ENCODE measurements at places on chromosomes 1 and 21.

GRCh38 chr1:12112711-12113161, 49.6 kb downstream of the TNFRSF8 start:
- no peak for DNase-seq

DNA sequence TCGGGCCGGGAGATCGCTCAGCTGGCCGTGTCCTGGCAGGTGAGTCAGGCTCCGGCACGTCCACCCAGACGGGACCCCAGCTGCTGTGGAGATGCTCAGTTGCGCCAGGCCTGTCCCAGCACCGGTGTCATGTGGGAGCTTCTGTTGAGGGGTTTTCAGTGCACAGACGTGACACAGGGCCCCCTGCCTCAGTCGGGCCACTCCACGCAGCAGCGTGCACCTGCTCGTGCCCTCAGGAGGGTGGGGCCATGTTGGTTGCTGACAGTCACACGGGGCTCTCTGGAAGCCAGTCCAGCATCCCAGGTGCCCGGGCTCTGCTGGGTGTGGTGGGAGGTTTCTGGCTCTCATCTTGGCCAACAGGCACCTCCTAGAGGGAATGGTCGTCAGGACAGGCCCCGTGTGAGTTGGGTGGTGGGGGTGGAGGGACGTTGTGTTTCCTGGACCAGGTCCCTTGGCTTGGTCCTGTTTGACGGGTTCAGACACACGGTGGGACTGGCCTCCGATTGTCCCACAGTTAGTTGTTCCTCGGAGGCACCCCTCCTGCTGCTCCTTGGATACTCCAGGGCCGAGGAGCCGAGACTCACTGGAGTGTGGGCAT, 19.2 kb downstream of the ATAD3B start:
- no peak for DNase-seq

DNA sequence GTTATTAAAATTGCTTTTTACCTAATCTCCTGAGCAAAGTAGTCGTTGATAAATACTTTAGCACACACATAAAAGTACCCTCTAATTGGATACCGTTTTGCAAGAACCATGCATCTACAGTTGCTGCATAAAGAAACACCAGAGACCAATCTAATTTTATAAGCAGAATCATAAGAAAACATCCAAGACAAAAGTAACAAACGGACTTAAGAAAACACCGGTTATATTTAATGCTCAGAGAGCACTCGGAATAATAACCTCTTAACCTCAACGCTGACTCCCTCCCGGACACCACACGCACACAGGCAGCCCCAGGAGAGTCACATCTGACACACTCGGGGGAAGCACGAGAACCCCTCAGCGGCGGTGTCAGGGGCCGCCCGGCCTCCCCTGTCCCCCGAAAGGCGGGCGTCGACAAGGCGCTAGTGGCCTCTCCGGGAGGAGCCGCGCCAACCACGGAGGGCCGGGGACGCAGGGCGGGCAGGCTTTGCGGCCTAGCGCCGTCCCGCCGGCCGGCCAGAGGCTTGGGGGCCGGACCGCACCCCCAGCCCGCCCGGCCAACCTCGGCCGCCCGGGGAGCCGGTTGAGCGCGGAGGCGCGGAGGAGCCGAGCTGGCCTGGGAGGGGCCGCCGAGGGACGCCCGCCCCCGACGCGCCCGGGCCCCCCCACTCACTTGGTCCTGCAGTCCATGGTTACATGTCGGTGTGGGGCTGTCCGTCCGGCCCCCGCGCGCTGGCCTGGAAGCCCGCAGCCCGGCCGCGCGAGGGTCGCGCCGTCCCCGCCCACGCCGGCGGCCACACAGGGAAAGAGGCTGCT, 606 bp downstream of the DENND1B start:
- peak; percentile 20 for DNase-seq

- no peak for DNase-seq
These were observed 102.9 kb downstream of the PTPRC start for GRCh38 chr1:198741744-198742143.

- peak; percentile 52 for DNase-seq
These were observed 45.8 kb upstream of the CRNN start for GRCh38 chr1:152459596-152460528.

DNA sequence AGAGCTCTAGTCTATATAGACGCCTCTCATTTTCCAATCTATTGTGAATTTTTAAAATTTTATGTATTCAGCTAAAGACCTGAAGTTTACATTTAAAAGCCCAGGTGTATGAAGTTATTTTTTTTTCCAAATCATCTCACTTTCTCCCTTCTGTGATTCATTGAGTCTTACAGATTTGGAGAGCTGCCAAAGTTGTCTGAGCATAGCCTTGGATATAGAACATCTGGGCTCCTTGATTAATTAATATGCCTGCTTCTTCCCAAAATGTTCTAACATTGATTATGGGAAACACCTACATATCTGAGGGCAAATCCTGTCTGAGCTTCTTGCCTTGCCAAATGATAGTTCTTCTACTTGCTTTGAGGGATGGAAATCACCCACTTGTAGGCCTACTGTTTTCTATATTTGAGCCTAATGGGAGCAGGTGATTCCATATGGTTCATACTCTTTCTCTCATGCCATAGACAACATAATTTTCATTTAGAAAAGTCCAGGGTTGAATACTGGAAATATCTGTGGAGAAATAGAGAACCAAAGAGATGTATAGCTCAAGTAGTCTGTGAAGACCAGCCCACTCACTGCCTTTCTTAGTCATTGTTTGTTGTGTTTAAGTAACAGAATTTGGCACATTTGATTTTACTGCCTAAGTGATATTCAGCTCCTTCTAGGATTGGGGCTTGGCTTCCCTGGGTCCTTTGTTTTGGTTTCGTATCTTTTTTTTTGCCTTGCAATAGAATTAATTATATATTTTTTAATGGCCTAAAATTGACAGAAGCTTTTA, 46.2 kb downstream of the MACF1 start:
- no peak for DNase-seq

- DNase-seq, result no peak
These were observed 234.1 kb upstream of the POGK start for GRCh38 chr1:166605137-166605536.

- no peak for DNase-seq
These were observed 91.5 kb downstream of the SIPA1L2 start for GRCh38 chr1:232538224-232538942.

- no peak for DNase-seq
These were observed 239.9 kb downstream of the HHAT start for GRCh38 chr1:210568631-210569030.

- DNase-seq, result no peak
These were observed 86.1 kb downstream of the KIAA0319L start for GRCh38 chr1:35470977-35471613.

DNA sequence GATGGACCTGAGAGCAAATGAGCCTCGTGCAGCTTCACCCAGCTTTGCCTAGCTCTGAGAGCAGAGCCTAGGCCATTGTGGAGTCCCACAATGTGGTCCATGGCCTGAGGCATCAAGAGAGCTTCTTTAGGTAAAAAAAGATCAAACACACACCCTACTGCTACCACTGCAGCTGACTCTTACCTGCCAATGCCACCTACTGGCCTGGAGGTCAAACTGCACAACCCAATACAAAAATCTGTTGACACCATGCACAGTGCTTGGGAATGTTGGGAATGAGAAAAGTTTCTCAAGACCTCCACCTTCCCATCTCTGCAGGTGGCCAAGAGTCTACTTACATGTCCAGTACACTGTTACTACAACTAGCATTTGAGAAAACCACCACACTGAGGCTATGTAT, 60.6 kb downstream of the UCHL5 start:
- no peak for DNase-seq

- DNase-seq, result no peak
These were observed 21.8 kb upstream of the SRP9 start for GRCh38 chr1:225755671-225756319.

DNA sequence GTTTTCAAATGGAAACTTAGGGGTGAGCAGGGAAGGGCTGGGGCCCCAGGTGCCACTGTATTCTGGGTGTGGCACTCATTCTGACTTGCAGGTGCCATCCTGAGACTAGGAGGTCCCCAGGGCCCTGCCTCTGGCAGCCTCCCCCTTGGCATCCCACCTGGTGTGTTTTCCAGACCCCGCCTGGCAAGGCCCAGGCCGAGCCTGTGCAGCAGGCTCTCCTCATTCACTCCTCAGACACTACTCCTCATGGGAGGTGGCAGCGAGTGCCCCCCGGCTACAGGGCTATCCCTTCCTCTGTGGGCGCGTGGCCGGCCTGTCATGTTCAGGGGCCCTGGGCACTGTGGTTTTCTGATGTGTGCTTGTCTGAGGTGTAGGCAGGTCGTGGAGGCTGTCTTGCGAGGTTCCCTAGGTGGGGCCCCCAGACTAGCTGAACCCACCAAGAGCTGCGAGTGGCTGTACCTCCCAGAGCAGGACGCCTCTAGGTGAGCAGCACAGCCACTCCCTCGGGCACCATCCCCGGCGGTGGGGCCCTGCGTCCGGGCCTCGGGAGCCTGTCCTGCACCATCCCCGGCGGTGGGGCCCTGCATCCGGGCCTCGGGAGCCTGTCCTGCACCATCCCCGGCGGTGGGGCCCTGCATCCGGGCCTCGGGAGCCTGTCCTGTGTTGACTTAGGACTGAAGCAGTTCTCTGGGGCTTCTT, 13.2 kb downstream of the SLX9 start:
- no peak for DNase-seq

GRCh38 chr1:1536938-1537546, 3.4 kb downstream of the TMEM240 start:
- DNase-seq, result no peak

DNA sequence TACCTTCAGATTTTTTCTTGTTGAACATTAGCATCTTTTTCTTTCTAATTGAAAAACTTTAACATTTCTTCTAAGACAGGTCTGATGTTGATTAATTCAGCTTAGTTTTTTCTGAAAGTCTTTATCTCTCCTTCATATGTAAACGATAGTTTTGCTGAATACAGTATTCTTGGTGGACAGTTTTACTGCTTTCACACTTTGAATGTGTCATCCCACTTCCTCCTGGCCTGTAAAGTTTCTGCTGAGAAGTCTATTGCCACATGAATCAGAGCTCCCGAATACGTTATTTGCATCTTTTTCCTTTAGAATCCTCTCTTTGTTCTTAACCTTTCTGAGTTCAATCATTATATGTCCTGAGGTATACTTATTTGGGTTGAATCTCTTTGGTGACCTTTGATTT, 344.2 kb downstream of the OLFM3 start:
- no peak for DNase-seq

DNA sequence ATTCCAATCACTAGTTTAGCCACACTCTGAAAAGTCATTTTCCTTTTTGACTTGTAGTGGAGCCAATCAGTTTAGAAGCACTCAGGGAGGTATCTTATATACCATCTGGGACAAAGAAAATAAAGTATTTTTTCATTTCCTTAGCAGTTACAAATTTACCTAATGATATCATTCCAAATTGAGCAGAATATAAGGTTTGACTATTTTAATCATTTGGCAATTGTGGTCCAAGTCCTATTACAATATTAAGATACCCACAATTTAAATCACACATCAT, 170.6 kb downstream of the LTN1 start:
- DNase-seq, result no peak

DNA sequence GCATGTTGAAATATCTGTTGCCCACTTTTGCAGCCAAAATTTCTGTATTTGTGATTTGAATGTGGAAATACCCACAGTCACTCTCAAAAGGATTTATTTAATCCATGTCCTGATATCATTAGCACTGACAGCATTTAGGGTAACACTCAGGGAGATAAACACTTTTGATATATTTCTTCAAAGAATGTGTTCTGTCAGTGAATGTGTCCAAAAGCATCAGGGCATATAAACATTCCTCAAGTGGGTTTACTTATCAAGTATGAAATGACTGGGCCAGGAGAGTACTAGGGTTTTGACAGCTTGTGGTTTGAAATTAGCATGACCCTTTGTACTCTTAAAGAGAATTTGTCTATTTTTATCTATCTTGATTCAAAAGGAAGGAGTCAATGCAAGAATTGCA, 1302.1 kb upstream of the ADGRL2 start:
- no peak for DNase-seq

DNA sequence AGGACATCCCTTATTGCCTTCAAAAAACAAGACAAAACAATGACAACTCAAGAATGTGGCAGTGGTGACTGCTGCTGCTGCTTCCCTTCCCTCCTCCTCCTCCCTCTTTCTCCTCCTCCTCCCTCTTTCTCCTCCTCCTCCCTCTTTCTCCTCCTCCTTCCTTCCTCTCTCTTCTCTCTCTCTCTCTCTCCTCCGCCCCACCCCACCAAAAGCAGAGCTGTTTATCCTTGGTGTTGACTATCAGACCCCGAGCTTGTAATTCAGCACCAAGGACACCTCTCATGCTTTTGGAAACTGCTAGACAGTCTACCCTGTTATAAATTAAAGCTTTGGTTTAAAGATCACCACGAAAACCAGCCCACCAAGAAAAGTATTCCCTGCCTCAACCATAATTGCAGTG, 72.4 kb upstream of the IFNAR2 start:
- no peak for DNase-seq

- DNase-seq, result no peak
These were observed 5.7 kb upstream of the SPRR3 start for GRCh38 chr1:152995842-152996241.

DNA sequence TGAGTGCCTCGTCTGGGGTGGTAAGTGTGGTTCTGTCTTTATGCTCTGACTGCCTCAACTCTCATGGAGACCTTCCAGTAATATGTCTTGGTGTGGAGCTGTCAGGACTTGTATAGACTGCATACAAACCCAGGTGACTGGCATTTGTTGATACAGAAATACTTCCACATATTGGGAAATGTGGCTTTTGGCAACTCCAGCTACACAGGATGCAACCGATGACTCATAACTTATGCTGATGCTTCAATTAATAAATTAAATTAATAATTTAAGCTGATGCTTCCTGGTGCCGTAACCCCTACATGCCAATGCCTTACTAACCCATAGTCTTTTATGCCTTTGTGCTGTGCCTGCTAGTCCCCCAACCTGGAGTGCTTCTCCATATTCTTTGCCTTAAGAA, 72.3 kb upstream of the ARTN start:
- no peak for DNase-seq

All from stimulated activated CD8-positive, alpha-beta memory T cell treated with anti-CD3 and anti-CD28 coated beads, Interleukin-12 subunit alpha, Interleukin-12 subunit beta, amount 100 ng/mL, for 1 hour (primary cell).